ENCODE measurements at places on chromosomes 12 and 14.

GRCh38 chr12:111169456-111169855 is 199.4 kb downstream of the PHETA1 start:
- peaks cover 67% of the 10 kb centered on the region for H3K27me3 ChIP-seq
- H3K27ac ChIP-seq: no peak overlapping the region
- no peaks in the 10 kb centered on the region for H3K4me1 ChIP-seq
- no peak for DNase-seq
- H3K36me3 ChIP-seq: no peaks in the 10 kb centered on the region

- no peaks in the 10 kb centered on the region for H3K27me3 ChIP-seq
- no peak overlapping the region for H3K27ac ChIP-seq
- no peaks in the 10 kb centered on the region for H3K4me1 ChIP-seq
- no peak overlapping the region for H3K4me3 ChIP-seq
- no peaks in the 10 kb centered on the region for H3K36me3 ChIP-seq
- no peak for DNase-seq
Observed at GRCh38 chr14:105890474-105891220, 364.3 kb downstream of the TMEM121 start.

GRCh38 chr12:51871918-51872688 is 15.8 kb upstream of the ANKRD33 start:
- H3K36me3 ChIP-seq: no peaks in the 10 kb centered on the region
- no peaks in the 10 kb centered on the region for H3K4me1 ChIP-seq
- no peak overlapping the region for H3K27ac ChIP-seq
- H3K27me3 ChIP-seq: no peaks in the 10 kb centered on the region

DNA sequence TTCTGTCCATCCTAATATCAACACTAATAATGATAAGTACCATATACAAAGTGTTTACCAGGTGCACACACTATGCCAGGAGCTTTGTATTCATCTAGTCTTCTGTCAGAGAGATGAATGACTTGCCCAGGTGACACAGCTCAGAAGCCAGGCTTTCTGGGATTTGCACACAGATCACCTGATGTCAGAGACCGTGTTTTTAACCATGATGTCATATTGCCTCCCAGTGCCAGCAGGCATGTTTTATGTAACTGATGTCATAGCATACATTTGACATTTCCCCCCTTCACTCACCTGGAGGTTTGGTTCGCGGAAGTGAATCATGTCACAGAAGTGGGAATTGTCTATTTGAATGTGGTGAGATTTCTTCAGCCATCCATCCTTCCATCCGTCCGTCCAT is 5.7 kb downstream of the WSCD2 start:
- no peak overlapping the region for H3K4me3 ChIP-seq
- H3K4me1 ChIP-seq: no peaks in the 10 kb centered on the region
- DNase-seq: no peak
- no peaks in the 10 kb centered on the region for H3K36me3 ChIP-seq
- peaks cover 30% of the 10 kb centered on the region for H3K27me3 ChIP-seq

DNA sequence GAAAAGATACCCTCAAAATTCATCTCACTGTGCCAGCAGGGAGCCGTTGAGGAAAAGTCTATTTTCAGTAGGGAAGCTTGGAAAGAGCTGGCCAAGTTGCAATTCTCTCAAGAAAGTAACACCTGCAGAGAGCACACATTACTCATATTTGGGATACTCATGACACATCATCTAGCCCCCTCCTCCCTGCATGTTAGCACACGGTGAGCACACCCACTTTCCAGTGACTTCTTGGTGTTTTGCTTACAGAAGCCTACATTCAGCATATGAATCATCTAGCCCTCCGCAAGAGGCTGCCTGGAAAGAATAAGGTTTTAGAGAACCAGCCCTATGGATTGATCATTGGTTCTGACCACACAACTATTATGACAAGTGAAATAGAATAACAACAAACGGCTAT is 124.5 kb downstream of the PTPRO start:
- no peaks in the 10 kb centered on the region for H3K4me1 ChIP-seq
- H3K4me3 ChIP-seq: no peak overlapping the region
- H3K27ac ChIP-seq: no peak overlapping the region
- no peaks in the 10 kb centered on the region for H3K36me3 ChIP-seq
- no peaks in the 10 kb centered on the region for H3K27me3 ChIP-seq
- DNase-seq: no peak

DNA sequence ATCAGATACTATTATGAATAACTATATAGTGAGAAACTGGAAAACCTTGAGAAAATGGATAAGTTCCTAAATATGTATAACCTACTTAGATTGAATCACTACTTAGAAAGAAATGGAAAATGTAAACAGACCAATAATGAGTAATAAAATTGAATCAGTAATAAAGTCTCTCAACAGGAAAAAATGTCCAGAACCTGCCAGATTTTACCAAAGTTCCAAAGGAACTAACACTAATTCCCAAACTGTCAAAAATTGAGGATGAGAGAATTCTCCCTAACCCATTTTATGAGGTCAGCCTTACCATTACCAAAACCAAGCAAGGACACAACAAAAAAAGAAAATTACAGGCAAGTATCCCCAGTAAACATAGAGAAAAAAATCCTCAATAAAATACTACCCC is 272.0 kb downstream of the RPAP3 start:
- H3K36me3 ChIP-seq: no peaks in the 10 kb centered on the region
- no peak for DNase-seq
- no peak overlapping the region for H3K27ac ChIP-seq
- H3K27me3 ChIP-seq: no peaks in the 10 kb centered on the region
- no peak overlapping the region for H3K4me3 ChIP-seq

GRCh38 chr14:81449114-81449513 is 49.0 kb upstream of the STON2 start:
- H3K36me3 ChIP-seq: no peaks in the 10 kb centered on the region
- DNase-seq: no peak
- H3K4me1 ChIP-seq: no peaks in the 10 kb centered on the region

- H3K4me1 ChIP-seq: peaks cover 32% of the 10 kb centered on the region
- peaks cover 3% of the 10 kb centered on the region for H3K27me3 ChIP-seq
- no peak overlapping the region for H3K27ac ChIP-seq
- no peak for DNase-seq
- peak overlapping the region; percentile 42 for H3K4me3 ChIP-seq
Observed at GRCh38 chr12:48979602-48980388, 1.7 kb downstream of the WNT1 start.

- H3K4me1 ChIP-seq: no peaks in the 10 kb centered on the region
- DNase-seq: no peak
- H3K27ac ChIP-seq: no peak overlapping the region
- no peaks in the 10 kb centered on the region for H3K27me3 ChIP-seq
Observed at GRCh38 chr12:105102673-105103072, 4.9 kb upstream of the WASHC4 start.

DNA sequence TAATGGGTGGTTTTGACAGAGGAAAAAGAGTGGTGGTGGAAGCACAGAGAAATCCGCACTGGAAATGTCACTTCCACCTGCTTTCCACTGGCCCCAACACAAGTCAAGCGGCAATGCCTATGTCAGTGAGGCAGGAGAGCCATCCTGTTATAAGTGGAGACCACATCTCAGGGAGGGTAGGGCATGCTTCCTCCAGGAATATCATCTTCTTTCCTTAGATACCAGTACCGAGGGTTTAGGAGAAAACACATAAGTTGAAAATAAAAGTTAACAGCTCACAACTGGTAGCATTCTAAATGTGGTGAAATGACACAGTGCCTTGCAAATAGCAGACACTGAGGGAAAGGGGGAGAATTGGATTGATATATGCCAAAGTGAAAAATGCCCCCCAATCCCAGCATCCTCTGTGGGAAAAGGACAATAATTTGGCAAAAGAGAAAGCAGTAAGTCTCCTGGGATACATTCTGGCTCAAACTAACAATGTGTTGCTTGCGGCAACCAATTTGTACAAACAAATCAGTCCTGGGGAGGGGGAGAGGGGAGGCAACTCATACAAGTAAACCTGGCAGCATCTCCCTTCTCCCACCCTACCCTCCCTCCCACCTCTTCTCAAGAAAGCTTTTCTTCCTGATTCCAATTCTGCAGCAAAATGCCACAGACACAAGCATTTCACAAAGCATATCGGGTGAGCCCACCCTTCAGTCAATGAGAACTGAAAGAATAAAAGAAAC is 57.1 kb downstream of the STON2 start:
- no peaks in the 10 kb centered on the region for H3K27me3 ChIP-seq
- no peak for DNase-seq
- H3K4me3 ChIP-seq: peak overlapping the region; percentile 22
- no peak overlapping the region for H3K27ac ChIP-seq

- no peaks in the 10 kb centered on the region for H3K4me1 ChIP-seq
- H3K27me3 ChIP-seq: no peaks in the 10 kb centered on the region
- no peak overlapping the region for H3K4me3 ChIP-seq
Observed at GRCh38 chr12:3321881-3322280, 169.1 kb upstream of the PRMT8 start.

GRCh38 chr12:76449583-76449982 is 101.4 kb upstream of the BBS10 start:
- H3K36me3 ChIP-seq: no peaks in the 10 kb centered on the region
- DNase-seq: no peak
- no peaks in the 10 kb centered on the region for H3K4me1 ChIP-seq
- H3K27ac ChIP-seq: no peak overlapping the region

GRCh38 chr14:59103396-59103795 is 85.1 kb upstream of the DAAM1 start:
- no peaks in the 10 kb centered on the region for H3K36me3 ChIP-seq
- no peak overlapping the region for H3K4me3 ChIP-seq
- no peaks in the 10 kb centered on the region for H3K27me3 ChIP-seq
- H3K27ac ChIP-seq: no peak overlapping the region

DNA sequence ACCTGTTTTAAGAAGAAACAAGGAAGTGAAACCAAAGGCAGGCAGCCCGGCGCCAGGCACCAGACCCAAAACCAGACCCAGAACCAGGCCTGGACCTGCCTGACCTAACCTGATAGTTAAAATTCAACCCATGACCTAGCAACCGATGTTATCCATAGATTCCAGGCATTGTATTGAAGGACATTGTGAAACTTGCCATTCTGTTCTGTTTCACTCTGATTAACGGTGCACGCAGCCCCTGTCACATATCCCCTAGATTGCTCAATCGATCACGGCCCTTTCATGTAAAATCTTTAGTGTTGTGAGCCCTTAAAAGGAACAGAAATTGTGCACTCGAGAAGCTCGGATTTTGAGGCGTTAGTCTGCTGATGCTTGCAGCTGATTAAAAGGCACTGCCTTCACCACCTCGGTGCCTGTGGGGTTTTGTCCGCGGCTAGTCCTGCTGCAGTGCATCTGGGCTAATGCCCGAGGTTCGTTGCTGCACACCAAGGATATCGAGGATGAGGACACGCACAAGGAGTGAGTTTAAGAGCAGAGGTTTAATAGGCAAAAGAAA is 262.5 kb upstream of the TMEM132C start:
- no peaks in the 10 kb centered on the region for H3K36me3 ChIP-seq
- H3K27me3 ChIP-seq: no peaks in the 10 kb centered on the region
- no peak overlapping the region for H3K27ac ChIP-seq
- no peaks in the 10 kb centered on the region for H3K4me1 ChIP-seq
- no peak for DNase-seq

- no peaks in the 10 kb centered on the region for H3K27me3 ChIP-seq
- no peaks in the 10 kb centered on the region for H3K36me3 ChIP-seq
- H3K4me1 ChIP-seq: no peaks in the 10 kb centered on the region
- H3K27ac ChIP-seq: no peak overlapping the region
- DNase-seq: no peak
- no peak overlapping the region for H3K4me3 ChIP-seq
Observed at GRCh38 chr12:31557707-31558106, 33.2 kb downstream of the DENND5B start.

DNA sequence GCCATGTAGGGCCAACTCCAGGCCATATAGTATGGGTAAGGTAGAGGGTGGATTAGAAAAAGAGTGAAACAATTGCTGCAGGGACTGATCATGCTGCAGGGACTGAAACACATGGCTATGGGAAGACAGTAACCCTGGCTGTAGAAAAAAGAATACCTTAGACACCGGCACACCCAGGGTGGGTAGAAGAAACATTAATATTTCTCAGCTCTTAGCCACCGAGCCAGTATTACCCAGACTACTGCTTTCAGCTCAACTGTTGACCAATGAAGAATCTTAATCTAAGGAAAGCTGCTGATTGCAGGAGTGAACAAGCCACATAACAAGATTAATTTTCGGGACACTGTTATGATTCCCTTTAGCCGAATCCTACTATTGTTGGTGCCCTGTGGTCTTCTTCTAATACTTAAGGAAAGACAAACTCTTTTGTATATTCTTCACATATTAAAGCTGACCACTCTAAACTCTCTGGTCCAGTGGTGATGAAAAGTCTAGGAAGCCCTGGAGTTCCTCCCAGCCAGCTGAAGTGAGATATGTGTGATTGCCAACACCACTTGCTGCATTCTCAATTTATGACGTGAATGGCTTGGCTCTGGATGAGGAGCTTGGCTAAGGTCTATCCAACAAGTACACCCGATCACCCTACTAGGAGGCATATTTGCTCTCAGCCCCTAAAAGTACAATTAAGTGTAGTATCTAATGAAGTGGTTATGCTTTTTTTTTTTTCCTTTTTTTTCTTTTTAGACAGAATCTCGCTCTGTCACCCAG is 69.2 kb downstream of the NOVA1 start:
- no peaks in the 10 kb centered on the region for H3K4me1 ChIP-seq
- H3K4me3 ChIP-seq: no peak overlapping the region
- no peak overlapping the region for H3K27ac ChIP-seq
- no peak for DNase-seq
- H3K27me3 ChIP-seq: no peaks in the 10 kb centered on the region

DNA sequence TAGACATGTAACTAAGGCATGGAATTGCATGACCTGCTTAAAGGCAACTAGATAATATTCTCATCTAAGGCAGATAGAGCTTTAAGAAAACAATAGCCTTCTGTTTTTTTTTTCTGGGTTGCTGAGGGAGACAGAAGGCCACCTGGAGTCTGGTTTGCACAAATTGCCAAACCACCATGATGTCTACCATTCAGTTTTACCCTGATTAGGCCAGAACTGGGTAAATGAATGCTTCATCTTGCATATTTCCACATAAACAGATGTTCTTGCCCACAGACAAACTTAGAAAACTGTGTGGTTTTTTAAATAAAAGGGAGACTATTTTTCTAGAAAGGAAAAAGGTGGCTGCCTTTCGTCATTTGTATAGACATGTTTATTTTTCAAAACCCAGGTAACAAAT is 278.7 kb upstream of the PRICKLE1 start:
- no peak overlapping the region for H3K4me3 ChIP-seq
- H3K27ac ChIP-seq: no peak overlapping the region
- no peaks in the 10 kb centered on the region for H3K4me1 ChIP-seq
- H3K27me3 ChIP-seq: no peaks in the 10 kb centered on the region
- no peak for DNase-seq
- H3K36me3 ChIP-seq: no peaks in the 10 kb centered on the region

Measured in breast epithelium (tissue), 4 donors.